ENCODE measurements at places on chromosomes 1 and 21.

DNA sequence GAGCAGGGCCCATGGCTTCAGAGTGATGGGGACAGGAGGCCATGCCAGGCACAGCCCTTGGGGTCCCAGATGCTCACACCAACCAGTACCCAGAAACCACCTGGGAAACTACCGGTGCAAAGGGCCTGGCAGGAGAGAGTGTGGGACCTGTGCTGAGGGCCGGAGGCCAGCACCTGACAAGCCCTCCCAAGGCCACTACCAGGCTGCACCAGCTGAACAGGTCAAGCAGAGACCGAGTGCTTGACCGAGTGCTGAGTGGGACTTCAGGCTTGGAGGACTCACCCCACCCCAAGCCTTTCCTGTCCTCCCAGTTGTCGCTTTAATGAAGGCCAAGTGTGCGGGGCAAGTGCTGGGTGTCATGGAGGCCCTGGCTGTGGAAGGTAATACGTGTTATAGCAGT is 36.5 kb downstream of the SNAP47 start:
- DNase-seq = no peak

- DNase-seq = no peak
These were observed 25.8 kb upstream of the EVA1B start for GRCh38 chr1:36349241-36349671.

GRCh38 chr1:202367271-202367670 is 18.8 kb downstream of the PPP1R12B start:
- no peak for DNase-seq

DNA sequence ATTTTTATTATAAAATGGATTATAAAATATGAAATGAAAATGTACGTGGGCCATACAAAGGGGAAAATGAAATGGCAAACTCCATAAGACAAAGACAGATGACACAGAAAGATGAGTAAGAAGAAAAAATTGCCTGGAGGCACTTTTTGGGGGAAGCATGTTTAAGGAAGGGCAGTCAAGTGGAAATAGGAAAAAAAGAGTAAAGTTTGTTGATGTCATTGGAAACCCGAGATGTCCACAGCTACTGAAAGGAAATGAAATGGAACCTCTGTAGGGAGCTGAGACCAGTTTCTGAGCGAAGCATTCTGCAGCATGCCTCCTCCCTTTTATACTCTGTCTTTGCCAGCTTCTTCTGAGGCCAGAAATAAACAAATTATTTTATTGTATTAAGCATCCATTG is 203.4 kb upstream of the UBE2U start:
- no peak for DNase-seq

DNA sequence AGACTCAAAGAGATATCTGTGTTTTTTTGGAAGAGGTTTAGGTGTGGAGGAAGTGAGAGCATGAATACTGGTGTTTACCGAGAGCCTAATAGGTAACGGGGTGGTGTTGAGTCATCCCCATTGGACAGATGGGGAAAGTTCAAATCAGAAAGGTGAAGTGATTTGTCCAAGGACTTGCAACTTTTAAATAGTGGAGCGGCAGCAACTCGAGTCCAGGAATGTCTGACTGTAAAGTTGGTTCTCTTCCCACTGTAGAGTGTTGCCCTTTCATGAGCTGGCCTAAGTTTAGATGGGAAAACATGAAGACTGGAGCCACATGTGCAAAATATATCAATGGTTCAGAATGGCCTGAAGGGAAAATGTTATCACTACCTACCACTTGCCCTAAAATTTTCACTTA is 125.7 kb downstream of the LYPLAL1 start:
- DNase-seq = no peak

- DNase-seq = no peak
These were observed 79.9 kb downstream of the PRDM2 start for GRCh38 chr1:13779930-13780329.

GRCh38 chr1:211258756-211259637 is at the start of gene RCOR3:
TSS of gene RCOR3 (plus strand) at chr1:211259366. CDS start at chr1:211259561, 195 bp downstream.
- peak; percentile 83 for DNase-seq

- no peak for DNase-seq
These were observed 185.2 kb downstream of the FAF1 start for GRCh38 chr1:50774759-50775351.

DNA sequence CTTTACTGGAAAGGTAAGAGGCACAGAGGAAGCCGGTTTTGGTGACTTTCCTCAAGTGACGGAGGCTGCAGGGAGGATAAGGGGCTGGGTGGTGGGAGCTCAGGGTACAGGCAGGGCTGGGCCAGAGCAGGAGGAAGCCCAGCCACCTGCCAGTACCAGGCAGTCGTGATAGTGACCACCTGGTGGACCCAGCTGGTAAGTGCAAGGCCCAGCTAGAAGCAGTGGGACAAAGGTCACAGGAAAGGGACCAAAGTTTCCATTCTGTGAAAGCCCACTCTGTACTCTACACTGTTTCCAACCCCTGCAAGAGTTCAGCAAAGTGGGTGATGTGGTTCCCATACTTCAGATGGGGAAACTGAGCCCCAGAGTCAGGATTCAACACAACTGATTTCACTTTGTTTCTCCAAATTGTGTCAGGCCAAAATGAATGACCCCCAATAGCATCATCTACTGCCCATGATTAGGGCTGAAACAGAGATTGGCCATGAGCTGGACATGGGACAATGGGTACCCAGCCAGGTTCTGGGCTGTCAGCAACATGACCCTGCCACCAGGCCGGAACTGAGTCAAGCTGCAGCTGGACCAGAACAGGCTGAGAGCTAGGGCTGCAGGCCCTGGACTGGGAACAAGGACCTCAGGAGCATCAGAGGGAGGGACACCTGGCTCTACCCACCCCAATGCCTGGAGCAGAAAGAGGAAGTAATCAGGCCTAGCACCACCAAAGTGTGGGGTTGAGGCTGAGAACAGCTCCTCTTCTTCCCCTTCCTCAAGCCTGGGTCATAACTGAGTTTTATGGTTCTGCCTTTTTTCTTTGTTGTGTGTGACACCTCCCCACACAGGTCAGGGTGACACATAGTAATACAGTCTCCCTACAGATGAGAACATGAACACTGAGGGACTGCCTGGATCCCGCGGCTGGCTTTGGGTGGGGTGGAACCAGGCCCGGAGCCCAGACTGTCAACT is 50.2 kb downstream of the KCNN3 start:
- no peak for DNase-seq

DNA sequence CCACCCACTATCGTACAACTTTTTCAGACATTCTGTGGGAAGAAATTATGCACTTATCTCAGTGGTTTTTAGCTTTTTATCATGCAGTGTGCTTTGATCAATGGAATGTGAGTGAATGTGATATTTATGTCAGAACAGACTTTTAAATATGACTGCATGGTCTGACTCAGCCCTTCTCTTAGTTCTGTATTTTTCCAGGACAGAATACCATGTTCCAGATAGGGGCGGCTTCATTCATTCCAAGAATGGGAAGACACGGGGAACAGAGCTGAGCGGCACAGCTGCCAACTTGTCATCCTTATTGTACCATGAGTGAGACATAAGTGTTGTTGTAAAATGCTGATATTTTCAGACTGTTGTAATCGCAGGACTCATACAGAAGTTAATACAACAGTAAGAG is 214.6 kb upstream of the NCAM2 start:
- DNase-seq = no peak

DNA sequence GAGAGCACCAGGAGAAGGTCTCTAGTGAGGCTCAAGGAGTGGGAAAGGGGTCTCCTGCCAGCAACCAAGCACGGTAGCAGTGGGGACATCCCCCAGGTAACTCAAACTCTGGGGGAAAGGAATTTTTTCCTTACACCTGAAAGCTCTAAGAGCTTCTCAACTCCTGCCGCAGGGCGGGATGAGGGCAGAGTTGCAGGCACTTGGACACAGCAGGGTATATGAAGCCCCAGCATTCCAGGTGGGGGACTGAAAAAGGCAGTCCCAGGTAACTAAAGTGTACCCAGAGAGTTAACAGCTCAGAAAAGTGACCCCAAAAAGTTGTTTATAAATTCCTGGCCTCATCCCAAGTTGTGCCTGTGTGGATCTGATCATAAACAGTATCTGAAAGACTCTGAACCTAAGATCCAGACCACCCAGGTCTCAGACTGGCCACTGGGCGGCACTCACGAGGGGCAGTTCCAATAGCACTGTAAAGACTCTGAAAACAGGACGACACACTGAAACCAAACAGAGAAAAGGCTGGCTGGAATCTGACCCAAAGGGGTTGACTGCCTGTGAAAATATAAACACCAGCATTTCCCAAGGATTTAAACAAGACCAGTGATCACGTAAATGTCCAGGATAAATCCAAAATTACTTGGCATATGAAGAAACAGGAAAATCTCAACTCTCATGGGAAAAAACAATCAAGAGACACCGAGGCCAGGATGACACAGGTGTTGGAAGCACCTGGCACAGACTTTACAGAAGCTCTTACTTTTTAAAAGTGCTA is 47.5 kb downstream of the HSF2BP start:
- no peak for DNase-seq

- DNase-seq = no peak
These were observed 77.9 kb downstream of the NEK7 start for GRCh38 chr1:198234520-198235251.

DNA sequence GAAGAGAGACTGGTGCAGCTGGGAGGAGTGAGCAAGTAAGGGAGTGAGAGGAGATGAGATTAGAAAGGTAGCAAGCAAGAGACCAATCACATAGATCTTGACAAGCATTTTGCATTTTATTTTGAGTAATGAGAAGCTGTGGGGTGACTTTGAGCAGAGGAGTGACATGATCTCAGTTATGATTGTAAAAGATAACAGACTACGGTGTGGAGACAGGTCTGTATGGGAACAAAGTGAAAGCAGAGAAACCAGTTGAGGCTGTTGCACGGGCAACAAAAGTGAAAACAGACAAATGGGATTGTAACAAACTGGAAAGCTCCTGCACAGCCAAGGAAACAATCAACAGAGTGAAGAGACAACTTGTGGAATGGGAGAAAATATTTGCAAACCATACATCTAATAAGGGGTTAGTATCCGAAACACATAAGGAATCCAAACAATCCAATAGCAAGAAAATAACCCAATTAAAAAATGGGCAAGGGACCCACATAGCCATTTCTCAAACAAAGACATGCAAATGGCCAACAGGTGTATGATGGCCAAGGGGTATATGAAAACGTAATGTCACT is 68.4 kb downstream of the SNRPE start:
- no peak for DNase-seq

DNA sequence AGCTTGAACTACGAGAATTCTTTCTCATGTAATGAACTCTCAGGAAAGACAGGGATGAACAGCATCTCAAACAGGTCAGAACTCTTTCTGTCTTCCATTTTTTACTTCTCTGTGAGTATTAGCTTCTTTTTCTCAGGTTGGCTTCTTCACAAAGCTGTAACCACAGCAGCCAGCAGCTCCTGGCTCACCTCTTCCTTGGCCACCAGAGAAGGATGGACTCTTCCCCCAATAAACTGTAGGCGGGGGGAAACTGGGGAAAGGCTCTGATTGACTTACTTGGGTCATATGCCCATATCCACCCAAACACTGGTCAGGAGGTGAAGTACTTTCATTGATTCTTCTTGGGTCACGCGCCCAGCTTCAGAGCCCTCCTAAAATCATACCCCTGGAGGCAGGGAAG is 14.4 kb upstream of the ENAH start:
- no peak for DNase-seq

DNA sequence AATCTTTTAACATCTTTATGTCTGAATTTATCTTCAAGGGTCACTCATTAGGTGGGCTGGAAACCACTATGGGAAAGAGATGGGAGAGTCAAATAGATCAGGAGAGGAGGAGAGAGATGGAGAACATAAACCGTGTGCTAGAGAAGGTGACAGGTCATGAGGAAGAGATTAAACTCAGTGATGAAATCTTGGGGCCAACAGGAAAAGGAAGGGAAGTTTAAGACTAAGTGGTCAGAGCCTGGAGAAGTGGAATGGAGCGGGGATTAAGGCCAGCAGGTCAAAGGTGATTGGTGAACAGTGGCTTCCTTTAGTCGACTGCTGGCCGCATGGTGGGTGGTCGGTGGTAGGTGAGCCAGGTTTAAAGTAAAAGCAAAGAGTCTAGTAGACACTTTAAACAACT is 169.3 kb upstream of the IVNS1ABP start:
- no peak for DNase-seq

- no peak for DNase-seq
These were observed 4.9 kb upstream of the TAGLN2 start for GRCh38 chr1:159930216-159930615.

GRCh38 chr1:205279986-205280385 is 41.6 kb downstream of the NUAK2 start:
- DNase-seq = no peak

DNA sequence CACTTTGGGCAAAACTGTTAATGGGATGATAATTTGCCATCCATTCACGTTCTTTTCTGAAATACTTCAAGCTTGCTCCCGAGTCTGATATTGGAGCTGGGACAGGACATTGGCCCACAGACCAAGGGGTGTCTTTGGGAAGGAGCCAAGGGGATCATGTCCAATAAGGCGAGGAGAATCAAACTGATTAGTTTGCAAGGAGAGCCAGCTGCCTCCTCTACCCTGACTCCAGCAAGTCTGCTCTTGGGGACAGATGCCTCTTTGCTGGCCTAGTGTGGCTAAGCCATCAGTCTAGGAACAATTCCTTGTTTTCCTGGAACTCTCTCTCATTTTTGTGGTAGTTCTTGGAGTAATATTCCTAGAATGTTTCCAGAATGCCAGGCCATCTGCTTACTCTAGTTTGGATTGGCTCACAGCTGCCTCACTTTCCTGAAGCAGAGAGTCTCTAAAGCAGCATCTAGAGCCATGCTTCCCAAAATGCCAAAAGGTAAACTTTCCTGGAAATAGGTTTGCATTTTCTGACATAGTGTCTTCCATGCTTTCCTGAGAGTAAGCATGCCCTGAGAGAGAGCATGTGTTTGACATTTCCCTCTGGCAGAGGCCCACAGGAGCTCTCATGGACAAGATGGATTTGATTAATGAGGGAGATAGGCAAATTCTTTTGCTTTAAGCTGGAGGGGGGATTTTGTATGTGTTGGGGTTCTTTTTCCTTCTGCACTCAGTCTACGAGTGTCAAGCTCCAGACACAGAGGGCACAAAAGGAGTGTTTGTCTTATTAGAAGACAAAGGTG is 145.6 kb downstream of the GDAP2 start:
- no peak for DNase-seq

GRCh38 chr1:93813076-93813475 is 65.9 kb downstream of the DNTTIP2 start:
- no peak for DNase-seq

GRCh38 chr1:167185974-167186657 is 34.6 kb upstream of the POU2F1 start:
- no peak for DNase-seq

DNA sequence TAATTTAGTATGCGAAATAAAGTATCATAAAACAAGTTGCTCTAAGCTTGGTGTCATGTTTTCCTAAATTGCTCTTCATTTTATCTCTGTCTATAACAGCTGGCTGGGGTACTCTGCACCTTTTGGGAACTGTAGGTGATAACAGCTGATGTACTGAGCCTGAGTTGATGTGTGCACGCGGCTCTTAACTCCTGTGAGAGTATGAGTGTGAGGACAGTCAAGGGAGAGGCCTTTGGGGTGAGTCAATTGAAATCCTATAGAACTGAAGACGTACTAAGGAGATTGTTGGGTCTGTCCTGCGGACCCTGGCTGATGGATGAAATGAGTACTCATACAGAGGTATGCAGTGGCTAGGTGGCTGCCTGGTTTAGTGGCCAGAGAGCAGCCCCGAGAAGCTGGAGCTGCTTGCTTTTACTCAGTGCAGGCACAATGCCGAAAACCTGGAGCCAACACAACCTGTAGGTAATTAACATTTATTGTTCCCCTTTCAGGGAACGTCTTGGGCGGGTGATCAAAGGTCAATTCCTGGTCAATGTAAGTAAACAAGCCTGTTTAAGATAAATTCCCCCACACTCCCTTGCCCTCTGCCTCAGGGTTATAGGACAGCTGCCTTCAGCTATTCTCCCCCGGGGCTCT is 188.5 kb downstream of the PRDM2 start:
- DNase-seq = no peak

All from T-helper 17 cell (primary cell).